Smooth muscle cell of the pulmonary artery (primary cell): ENCODE measurements at places on chromosomes 1 and 21. TPM values are rescaled to one million over a fixed set of nuclear protein-coding genes. Genes with fewer than 3 reads are reported as not detected.

SLAMF8 gene
- total RNA-seq = not detected in 2 replicates

VANGL2 gene
- total RNA-seq = 0.07 and 0.46 TPM in 2 replicates

APOBEC4 gene
- not detected in 2 replicates for total RNA-seq

MYCBP gene
- total RNA-seq = 2.7 and 4.3 TPM in 2 replicates

SEC22B gene
- total RNA-seq = 49.9 and 62.6 TPM in 2 replicates

CRYAA gene
- total RNA-seq = not detected in 2 replicates

SH2D5 gene
- 1.0 and 16.6 TPM in 2 replicates for total RNA-seq
